ENCODE measurements at places on chromosomes 6 and 20.

- no peak for DNase-seq
These were observed 7.9 kb upstream of the OSER1 start for GRCh38 chr20:44218446-44218845.

GRCh38 chr6:170370416-170370815, 63.9 kb downstream of the FAM120B start:
- DNase-seq = no peak

- DNase-seq = no peak
These were observed 38.4 kb upstream of the TBXT start for GRCh38 chr6:166206066-166206465.

DNA sequence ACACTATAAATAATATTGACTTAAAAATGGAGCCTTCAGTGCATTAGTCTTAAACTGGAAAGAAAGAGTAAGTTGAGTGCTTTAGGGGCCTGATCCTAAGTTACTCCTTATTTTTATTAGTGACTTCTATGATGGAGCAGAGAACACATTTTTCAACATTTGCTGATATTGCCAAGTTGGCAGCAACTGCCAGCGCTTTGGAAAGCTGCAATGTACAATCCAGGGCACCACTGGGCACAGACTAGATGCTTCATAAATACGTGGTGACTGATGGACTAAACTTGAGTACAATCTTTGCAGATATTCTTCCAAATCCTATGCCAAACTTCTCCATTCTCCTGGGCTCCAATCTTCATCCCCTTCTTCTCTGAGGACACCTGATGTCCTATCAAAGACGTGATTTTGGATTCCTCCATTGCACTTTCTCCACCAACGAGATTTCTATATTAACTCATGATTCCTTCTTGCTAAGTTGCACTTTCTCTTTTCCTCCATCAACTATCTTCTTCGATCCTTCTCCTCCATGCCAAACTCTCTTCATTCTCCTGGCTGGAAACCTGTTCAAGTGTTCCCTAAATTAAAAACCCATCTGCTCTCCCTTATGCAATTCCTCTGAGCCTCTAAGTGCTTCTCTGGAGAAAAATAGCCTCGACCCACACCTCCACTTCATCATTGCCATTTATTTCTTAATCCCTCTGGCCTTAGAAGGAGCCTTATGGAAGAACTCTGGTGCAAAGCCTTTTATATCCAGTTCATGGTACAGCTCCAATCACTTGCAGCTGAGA, 28.5 kb upstream of the PAK5 start:
- DNase-seq = no peak
